ENCODE measurements at places on chromosomes 12 and 14.

DNA sequence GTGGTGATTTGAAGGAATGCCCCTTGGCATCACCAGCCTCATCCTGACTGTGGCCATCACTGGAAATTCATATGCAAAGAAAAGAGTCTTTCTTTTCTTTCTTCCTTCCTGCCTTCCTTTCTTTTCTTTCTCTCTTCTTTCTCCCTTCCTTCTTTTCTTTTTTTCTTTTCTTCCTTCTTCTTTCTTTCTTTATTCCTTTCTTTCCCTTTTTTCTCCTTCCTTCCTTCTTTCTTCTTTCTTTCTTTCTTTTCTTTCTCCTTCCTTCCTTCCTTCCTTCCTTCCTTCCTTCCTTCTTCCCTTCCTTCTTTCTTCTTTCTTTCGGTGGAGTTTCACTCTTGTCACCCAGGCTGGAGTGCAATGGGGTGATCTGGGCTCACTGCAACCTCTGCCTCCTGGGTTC, 58.0 kb upstream of the TMEM132D start:
- no peak for DNase-seq

DNA sequence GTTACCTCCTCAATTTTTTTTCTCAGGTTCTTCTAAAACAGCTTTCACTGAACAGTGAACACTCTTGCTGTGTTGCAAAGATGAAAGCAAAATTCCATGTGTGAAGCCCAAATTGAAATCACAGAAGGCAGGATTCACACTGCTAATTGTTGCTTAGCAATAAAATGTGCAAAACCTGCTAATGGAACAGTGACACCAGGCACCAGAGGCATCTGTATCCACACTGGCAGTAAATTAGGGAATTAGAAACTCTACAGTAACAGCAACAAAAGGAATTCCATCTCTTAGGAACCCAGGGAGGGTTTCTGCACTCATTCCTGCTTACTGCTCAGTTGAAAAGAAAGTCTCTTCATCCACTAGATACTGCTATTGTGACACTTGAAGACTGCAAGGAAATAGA, 202.3 kb downstream of the GXYLT1 start:
- no peak for DNase-seq

DNA sequence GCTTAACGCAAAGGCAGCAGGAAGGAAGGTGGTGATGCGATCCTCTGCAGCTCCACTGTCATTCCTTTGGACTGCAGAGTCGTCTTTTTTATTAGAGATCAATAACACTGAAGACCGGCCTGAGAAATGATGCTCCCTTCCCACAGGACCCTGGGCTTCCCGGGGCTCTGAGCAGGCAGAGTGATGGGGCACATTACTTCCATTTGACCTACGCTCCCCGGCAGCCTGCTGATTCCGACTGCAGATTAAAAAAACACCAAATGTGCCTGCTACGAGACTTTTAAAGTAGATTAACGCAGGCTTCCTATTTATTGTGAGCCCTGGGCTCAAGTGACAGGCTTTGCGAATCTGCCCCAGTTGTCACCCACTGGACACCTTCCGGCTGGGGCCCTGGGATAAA, 37.5 kb downstream of the KCNA1 start:
- no peak for DNase-seq

GRCh38 chr14:83425138-83425537, 1891.5 kb upstream of the SEL1L start:
- no peak for DNase-seq

DNA sequence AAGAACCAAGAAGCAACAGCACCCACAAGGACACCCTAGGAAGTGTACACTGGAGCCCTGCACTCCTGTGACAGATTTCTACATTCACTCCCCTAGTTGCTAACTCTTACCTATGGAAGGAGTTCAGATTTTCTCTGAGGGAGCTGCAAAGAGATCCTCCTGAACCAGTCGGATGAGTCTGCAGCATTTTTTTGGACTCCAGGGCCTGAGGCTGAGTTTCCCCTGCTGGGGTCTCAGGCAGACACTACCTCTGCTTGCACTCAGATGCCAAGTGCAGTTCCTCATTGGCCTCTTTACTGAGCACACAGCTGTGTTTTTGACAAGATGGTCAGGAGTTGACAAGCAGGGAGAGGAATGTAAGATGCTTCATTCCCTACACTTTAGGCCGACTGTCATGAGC, 153.2 kb upstream of the RBM19 start:
- no peak for DNase-seq

DNA sequence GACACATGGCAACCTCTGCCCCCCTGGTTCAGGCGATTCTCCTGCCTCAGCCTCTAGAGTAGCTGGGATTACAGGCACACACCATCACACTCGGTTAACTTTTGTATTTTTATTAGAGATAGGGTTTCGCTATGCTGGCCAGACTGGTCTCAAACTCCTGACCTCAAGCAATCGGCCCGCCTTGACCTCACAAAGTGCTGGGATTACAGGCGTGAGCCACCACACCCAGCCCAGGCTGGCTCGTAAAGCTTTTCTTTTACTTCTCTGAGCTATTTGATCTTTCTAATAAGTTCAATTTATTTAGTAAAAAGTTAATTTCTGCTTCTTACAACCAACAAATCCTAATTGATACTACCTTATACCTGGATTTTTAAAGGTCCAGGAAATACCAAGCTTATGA, 127.4 kb upstream of the KRR1 start:
- no peak for DNase-seq

DNA sequence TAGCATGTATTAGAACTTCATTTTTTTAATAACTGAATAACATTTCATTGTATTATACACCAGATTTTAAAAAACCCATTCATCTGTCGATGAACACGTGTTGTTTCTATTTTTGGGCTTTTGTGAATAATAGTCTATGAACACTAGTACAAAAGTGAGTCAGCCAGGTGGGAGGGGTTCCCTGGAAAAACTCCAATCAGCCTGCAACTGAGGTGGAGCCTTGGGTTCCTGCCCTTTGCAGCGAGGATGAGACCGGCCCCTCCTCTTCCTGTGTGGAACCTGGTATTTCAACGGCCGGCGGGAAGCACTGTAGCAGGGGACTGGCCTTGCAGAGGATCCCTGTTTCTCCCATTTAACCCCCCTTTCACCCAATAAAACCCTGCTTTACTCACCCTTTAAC, 56.1 kb downstream of the LMNTD1 start:
- no peak for DNase-seq

DNA sequence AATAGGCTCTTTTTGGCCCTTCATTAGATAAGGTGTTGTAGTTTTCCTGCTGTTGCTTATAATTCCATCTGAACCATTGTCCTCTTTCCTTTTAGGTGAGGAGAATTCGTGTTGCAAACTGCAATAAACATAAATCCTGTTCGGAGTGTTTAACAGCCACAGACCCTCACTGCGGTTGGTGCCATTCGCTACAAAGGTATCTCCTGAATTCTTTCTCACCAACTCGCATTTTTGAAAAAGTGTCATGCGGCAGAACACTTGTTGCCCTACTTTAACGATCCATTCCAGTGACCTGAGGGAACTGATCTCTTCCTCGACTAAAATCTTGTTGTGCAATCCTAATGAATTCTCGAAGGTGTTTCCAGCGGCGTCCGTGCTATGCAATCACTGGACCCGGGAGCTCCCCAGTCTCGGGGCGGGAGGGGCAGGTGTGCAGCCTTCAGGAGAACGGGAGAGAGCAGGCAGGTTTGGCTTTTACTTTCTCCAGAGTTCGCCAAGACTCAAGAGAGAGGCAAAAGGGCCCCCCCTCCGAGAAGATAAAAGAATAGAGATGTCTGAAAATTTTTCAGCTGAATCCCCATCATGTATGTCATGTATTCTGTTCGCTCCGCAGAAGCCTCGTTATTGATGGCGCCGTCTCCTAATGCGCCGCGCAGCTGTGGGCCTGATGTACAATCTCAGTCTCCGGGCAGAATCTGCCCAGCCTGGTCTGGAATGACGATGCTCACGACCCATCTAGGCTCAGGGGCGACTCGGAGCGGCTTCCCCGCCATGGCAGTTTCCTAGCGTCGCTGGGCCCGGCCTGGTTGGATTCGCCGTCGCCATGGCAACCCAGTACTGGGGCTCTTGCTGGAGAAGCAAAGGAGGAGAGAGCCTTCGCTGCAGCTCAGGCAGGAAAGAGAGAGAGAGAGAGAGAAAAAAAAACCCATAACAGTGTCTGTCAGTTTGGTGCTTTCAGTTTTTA, 38.2 kb downstream of the PLXNC1 start:
- DNase-seq, result no peak

DNA sequence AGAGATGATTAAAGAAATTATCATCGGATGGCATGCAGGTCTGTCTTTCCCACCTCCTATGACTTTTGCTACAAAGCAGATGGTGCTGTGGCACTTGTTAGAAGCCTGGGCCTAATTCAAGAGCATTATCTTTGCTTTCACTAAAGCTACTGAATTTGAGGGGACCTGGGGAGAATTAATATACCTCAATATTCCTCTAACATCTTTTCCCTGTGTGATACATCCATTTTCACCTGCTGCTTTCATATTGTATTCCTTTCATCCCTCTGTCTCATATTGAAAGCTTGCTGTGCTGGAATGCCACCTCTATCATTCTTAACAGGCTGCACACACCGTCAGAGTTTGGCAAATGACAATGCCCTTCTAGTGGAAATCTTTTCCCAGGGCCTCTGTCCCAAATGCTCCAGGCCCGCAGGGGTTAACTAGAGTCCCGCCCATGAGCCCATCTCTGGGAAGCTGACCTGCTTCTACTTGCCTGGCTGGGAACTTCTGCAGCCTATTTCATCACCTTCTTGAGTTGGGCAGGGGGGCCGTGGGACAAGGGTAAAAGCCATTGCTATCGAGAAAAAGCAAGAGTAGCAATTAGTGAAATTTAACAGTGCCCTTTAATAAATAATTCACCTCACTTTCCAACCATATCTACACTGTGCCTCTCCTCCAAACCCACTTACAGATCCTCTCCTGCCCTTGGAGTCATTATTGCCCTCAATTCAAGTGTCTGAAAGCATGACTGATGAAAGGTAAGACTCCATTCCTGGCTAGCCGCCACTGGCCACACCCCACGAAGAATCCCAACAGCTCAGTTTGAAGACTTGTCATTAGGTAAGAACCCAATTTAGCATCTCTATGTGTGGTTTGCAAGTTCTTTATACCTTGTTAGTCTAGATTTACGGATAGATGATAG, 126.7 kb upstream of the BTG1 start:
- DNase-seq, result no peak

GRCh38 chr14:92964124-92965109, 41.5 kb downstream of the CHGA start:
- no peak for DNase-seq

- no peak for DNase-seq
Measured at GRCh38 chr12:124420996-124421674, 126.2 kb downstream of the RFLNA start.

DNA sequence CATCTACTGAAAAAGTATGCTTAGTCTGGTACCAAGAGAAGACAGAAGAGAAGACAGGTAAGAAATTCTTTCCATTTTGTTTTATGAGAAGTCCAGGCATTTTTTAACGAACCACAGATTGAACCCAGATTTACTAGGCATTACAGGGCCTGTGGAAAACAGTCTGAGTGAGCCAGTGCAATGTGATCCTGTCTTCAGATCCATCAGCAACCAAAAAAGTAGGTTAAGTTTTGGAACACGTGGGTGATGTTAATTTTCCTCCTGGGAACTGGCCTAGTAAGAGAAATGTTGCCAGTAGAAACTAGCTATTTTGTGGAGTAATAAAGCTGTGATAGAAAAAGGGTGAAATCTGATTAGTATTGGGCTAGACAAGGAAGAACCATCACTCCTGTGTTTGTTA, 440.9 kb upstream of the SEL1L start:
- no peak for DNase-seq

GRCh38 chr14:30204431-30204980, 276.9 kb upstream of the PRKD1 start:
- no peak for DNase-seq

DNA sequence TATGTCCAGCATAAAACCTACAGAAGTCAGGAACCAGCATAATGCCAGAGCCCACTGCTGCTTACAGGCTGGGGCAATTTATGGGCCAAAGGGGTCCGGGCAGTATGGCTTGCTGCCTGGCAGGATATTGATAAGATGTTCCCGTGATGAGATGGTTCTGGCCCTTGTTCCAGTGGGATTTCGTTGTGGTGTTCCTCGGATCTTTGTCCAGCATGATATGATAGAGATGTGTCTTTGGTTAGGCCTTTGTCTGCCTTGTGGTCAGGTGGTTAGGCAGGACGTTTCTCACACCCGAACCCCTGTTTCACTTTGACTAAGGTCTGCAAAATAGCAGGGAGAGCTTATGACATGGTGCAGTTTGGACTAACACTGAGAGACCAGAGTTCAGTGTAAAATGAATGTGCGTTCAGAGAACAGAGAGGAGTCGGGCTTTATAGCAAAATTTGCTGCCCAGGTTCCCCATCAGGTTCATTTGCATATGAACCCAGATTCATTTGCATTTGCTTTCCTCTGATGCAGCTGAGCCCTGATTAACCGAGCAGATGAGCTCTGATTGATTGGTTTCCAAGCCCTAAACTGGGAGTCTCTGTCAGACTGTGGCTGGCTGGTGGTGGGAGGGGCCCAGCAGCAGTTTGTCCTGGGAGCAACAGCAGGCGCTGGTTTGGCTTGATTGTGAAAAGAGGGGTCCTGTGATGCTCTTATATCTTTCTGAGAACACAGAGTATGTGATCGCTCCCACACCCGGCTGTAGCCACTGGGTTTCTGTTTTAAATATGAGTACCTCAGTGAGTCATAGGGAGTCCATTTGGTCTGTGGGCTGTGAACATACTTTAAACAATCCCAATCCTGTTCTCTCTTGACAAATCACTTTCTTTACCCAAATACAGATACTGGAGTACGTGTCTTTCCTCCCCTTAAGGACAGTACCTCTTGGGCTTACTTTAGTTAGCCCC, 156.3 kb upstream of the PZP start:
- DNase-seq, result peak; percentile 81

DNA sequence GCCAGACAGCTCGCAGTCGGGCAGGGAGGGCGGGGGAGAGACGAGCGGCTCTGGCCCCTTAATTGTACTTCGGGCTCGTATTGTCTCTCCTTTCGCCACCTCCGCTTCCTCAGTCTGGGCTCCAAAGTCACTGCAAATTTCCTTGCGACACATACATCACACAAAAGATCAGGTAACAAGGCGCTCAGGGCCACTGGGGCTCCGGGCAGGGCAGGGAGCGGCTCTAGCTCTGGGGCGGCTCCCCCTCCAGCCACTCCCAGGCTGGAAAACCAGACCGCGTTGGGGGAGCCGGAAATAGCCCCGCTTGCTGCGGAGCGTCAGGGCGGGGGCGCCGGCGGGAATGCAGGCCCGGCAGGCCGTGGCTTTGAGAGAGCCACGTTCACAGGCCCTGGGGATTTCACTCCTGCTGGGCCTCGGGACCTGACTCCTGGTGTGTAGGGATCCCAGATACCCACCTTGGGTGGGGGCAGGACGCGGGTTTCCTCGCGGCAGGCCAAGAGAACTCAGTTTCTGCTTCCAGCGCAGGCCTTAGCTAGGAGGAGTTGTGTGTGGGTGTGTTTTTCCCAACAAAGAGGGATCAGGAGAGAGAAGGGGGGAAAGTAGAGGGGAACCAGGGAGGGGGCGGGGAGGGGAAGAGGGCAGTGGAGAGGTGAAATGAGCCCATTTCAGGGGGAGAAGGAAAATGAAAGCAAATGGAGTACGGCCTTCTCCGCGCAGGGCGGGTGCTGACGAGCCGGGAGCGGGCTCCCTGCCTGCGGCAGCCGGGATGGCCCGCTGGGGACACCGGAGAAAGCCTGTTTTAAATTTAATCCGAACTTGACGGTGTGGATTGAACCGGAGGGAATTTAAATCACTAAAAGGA, 4.4 kb upstream of the HOXC9 start:
- peak; percentile 74 for DNase-seq

GRCh38 chr14:72547999-72548398, 345.9 kb downstream of the DPF3 start:
- no peak for DNase-seq
